ENCODE measurements at places on chromosomes 5 and 9.
A peak's percentile ranks its signal among the peaks of the same experiment; 100 is the strongest.

- no peak for DNase-seq
Measured at GRCh38 chr5:179137016-179137642, 77.0 kb downstream of the ZNF354C start.

DNA sequence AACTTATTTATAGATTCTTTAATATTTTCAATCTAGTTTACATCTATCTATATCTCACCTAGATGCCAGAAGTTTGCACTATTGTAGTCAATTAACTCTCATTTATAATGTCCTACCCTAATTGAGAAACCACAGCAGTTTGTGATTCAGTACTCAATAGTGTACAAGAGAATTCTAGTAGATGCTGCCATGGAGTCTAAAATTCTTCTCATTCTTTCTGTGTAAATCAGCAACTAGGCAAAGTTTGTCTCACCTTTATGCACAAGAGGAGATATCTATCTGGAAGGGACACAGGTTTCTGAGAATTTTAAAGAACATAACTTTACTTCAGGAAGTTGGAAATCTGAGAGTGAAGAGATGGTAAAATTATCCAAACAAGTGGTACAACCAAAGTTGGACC is 173.0 kb upstream of the FBXL7 start:
- no peak for DNase-seq

DNA sequence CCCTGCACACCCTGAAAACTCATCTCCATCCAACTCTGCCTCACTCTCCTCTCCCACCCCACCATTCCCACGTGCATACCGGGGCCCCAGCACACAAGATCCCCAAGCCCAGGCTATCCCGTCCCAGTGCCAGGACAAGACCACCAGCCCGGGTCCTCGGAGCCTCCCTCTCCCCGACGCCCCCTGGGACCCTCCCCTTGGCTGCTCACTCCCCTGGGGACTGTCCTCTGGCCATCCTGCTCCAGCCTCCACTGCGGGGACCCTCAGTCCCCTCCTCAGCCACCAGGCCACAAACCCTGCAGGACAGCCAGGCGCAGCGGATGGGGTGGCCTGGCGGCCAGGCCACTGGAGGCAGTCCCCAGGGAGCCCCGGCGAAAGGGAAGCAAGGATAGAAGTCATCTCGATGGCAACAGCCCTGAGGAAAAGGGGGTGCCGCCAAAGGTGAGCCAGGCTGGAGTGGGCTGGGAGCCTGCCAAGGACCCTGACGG is 62.8 kb downstream of the C9orf50 start:
- DNase-seq, result no peak

GRCh38 chr9:14887149-14887548 is 23.1 kb downstream of the FREM1 start:
- no peak for DNase-seq

DNA sequence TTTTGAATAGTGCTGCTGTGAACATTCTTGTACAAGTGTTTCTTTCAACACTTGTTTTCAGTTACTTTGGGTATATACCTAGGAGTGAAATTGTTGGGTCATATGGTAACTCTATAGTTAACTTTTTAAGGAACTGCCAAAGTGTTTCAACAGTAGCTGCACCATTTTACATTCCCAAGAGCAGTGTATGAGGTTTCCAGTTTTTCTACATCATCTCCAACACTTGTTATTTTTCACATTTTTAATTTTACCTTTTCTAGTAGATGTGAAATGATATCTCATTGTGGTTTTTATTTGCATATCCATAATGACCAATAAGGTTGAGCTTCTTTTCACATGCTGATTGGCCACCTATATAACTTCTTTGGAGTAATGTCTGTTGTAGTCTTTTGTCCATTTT is 40.0 kb upstream of the FOXE1 start:
- no peak for DNase-seq

DNA sequence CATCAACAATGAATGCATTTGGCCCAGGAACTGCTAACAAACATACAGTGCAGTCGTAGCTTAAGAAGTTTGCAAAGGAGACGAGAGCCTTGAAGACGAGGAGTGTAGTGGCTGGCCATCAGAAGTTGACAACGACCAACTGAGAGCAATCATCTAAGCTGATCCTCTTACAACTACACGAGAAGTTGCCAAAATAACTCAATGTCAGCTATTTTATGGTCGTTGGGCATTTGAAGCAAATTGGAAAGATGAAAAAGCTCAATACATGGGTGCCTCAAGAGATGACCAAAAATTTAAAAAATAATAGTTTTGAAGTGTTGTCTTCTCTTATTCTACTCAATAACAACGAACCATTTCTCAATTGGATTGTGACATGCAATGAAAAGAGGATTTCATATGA is 757.7 kb upstream of the CHD1 start:
- no peak for DNase-seq

DNA sequence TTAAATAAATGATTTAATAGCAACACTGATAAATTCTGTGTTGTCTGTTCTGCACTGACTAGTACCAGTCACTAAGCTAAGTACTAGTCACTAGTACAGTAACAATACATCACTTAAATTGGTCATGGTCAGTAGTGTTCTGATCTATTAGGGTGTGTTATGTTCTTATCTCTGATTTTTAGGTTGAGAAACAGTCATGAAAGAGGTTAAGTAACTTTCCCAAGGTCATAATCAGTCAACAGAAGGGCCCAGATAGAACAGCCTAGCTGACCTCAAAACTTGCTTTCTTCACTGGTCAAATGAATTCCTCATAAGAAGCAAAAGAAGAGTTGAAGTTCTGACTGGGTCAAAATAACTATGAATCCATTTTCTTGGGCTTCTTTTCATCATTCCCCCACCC is 1492.7 kb downstream of the MAT2B start:
- no peak for DNase-seq

- DNase-seq, result peak; percentile 48
Measured at GRCh38 chr9:37971108-37971459, 67.2 kb upstream of the SLC25A51 start.

DNA sequence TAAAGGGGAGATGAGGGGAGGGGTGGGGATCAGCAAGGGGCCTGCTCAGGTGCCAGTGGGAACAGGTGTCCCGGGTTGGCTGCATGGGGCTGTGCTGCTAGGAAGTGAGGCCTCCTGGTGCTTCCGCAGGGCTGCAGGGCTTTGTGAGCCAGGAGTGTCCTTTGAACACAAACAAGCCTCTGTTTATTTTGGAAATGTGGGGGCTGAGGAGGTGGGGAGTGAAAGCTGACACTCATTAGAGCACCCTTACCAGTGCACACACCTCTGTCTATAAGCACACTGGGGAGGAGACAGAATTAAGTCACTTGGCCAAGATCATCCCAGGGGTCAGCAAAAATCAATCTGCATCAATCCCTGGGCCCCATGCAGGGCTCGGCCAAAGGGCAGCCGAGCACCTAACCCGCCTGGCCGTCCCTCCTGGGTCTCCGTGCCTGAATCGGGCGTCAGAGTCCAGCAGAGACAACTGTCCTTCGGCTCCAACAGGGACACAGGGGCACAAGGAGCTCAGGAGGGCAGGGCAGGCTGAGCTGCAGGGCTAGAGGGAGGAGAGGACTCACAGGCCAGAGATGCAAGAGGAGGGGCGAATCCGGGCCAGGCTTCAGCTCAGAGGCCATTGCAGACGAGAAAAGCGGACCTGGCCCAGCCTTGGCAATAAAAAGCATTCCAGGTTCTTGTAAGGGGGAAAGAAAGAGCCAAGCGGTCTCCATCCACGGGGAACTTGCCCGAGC is 99.8 kb downstream of the VAV2 start:
- no peak for DNase-seq

DNA sequence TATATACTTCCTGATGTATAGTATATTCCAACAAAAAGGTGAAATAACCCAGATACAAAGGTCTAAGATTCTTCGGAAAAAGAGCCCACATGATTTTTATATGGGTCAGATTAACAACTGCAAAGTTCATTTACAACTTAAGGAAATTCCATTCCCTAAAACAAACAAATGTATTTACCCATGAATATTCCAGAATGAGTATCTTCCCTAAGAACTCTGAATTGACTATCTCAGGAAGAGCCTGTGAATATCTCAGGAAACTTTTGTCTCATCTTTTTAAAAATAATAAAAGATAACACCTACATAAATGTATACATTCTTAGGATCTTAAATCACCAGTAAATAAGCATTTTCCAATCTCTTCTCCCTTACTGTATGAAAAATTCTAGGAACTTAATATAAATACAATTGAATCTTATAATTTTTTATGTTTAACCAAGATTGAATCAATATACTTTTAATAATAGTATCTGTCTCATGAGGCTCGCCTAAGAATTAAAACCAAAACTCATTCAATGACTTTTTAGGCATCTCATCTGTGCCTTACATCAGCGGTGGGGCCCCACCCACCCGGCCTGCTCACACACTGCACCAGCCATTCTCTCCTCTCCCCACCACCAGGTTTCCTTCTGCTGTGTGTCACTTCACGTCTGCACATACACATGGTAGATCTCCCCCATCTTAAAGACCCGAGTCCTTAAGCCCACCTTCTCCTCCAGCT is 78.1 kb downstream of the RAPGEF1 start:
- no peak for DNase-seq

GRCh38 chr5:153623751-153624450 is 133.4 kb downstream of the GRIA1 start:
- peak; percentile 35 for DNase-seq

GRCh38 chr5:88833371-88834130 is 49.4 kb downstream of the MEF2C start:
- DNase-seq, result no peak

DNA sequence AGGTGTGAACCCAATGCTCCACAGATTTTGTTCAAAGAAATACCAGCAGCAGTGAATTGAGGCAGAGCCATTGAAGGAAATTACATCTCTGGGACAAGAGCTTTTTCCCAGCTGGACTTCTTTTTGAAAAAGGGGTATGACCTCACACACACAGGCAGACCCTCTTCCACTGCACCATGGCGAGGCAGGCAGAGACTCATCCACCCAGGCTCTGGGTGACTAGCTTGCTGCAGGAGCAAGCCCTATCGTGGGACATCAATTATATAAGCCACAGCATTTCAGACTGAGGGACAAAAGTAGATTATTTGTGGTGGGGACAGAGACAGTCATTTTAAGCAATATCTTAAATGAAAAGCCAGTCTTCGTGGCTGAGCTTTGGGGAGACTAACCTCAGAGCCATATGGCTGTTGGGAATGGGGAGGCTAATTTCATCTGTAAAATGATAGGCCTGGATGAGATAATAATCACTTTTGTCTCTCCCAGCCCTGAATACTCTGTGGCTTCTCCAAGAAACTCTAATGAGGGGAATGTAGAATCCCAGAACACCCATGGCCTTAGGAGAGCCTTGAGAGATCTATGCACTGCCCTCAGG is 113.1 kb upstream of the TNC start:
- DNase-seq, result no peak

GRCh38 chr5:102910240-102911226 is 155.4 kb downstream of the PAM start:
- DNase-seq, result peak; percentile 80

GRCh38 chr9:117189121-117189520 is 225.7 kb downstream of the ASTN2 start:
- DNase-seq, result peak; percentile 4

- no peak for DNase-seq
Measured at GRCh38 chr5:141590127-141590526, 28.7 kb downstream of the DIAPH1 start.

DNA sequence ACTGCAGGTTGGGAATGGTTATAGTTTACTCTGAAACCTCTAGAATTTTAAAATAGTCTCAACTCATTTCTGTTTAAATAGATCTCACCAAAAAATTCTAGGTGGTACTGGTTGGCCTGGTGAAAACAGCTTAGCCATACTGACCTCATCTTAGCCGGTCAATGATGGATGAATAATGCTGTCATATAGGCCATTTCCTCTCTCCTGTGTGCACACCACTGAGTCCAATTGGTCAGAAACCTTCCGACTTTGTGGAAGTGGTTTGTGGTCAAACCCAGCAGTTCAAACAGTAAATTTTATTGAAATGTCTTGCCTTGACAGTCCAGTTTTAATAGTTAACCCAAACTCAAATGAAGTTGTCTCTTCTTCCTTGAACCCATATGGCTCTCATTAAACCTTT is 98.6 kb downstream of the GIN1 start:
- peak; percentile 35 for DNase-seq

DNA sequence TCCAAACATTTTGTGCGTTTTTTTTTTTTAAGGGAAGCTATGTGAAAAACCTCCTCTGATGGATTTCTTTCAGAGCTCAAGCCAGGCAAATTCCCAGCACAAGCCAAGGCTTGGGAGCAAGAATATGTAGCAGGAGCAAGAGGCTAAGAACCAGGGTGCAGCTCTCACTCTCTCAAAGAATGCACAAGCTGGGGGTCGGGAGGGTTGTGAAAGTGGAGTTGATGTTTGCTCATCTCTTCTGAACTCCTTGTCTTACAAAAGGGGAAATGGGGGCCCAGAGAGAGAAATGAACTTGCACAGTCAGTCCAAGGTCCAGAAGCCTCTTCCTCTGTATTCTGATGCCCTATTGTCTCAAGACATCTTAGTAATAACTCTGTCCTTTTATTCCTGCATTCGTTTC is 7.7 kb upstream of the TRAF1 start:
- DNase-seq, result no peak

- no peak for DNase-seq
Measured at GRCh38 chr9:134630393-134630790, 11.2 kb upstream of the COL5A1 start.

DNA sequence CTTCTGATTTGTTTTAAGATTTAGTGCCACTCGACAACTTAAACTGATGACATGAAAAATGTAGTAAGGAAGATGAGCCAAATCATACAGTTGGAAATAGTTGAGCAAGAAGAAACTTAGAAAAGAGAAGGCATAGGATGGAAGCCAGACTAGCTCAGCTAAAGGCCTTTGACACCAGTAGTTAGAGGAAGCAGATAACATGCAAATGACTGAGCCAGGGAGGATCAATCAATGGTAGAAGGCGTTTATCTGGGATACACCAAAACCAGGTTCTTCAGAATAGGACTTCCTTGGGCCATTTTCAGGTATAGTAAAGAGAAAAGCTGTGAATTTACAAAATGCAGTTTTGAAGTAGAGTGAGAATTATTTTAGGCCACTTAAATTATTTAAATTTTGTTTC is 3.2 kb downstream of the TDRD7 start:
- DNase-seq, result no peak

GRCh38 chr5:130111746-130112145 is 207.5 kb downstream of the CHSY3 start:
- no peak for DNase-seq

- DNase-seq, result peak; percentile 86
Measured at GRCh38 chr5:149320791-149321330, 24.4 kb upstream of the GRPEL2 start.

GRCh38 chr5:1172007-1172581 is 29.3 kb upstream of the SLC6A19 start:
- no peak for DNase-seq

GRCh38 chr5:78574131-78574673 is 74.4 kb downstream of the LHFPL2 start:
- DNase-seq, result no peak

- no peak for DNase-seq
Measured at GRCh38 chr5:3449481-3449880, 146.2 kb upstream of the IRX1 start.

Data from mammary epithelial cell (primary cell).